Colonic mucosa (tissue), 4 donors: ENCODE measurements at places on chromosomes 3 and 15.

DNA sequence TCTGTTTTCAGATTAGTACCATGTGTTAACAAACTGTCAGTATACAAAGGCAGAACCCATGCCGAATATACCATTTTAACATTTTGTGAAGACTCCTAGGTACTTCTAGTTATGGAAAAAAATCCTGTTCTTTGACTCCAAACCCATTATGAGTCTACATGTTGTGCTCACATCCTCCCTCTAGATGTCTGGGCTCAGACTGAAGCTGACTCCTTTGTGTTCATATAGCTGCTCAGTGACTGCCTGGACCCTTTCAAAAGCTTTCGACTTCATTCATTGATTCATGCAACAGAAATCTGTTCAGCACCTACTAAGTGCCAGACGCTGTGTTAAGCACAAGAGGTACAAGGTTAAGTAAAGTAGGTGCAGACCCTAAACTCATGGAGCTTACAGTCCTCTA is 60.5 kb downstream of the MEGF11 start:
- no peak overlapping the region for H3K4me3 ChIP-seq
- H3K36me3 ChIP-seq = no peaks in the 10 kb centered on the region
- H3K27me3 ChIP-seq = no peaks in the 10 kb centered on the region
- H3K4me1 ChIP-seq = no peaks in the 10 kb centered on the region
- no peak overlapping the region for H3K27ac ChIP-seq

DNA sequence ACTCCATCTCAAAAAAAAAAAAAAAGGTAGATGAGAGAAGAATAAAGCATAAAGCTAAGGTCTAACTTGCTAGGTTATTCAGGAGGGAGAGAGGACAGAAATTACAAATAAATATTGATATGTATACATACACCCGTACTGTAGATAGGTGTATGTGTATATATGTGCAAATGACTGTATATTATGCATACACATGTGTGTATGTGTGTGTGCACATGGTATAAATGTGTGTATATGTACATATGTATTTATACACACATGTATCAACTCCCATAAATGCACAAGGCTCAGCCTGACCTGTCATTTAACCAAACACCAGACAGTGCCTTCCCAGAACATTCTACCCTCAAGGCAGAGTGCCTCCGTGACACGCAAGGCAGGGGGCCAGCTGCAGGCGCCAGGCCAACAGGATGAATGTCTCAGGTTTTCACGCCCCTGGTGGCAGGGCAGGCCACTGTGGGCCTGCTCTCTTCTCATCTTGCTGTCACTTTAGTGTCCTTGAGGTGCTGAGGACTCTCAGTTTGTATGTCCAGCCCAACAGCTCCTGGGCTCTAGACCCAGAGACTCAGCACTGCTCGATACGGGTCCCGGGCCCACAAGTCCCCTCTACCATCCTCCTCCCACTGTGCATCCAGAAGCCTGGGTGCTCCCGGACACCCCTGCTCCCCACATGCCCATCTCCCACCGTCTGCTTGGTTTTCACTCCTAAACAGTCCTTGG is 40.4 kb downstream of the TM2D3 start:
- H3K4me1 ChIP-seq = peaks cover 13% of the 10 kb centered on the region
- no peak overlapping the region for H3K27ac ChIP-seq
- no peaks in the 10 kb centered on the region for H3K36me3 ChIP-seq
- no peak for DNase-seq
- no peak overlapping the region for H3K4me3 ChIP-seq
- no peaks in the 10 kb centered on the region for H3K27me3 ChIP-seq

DNA sequence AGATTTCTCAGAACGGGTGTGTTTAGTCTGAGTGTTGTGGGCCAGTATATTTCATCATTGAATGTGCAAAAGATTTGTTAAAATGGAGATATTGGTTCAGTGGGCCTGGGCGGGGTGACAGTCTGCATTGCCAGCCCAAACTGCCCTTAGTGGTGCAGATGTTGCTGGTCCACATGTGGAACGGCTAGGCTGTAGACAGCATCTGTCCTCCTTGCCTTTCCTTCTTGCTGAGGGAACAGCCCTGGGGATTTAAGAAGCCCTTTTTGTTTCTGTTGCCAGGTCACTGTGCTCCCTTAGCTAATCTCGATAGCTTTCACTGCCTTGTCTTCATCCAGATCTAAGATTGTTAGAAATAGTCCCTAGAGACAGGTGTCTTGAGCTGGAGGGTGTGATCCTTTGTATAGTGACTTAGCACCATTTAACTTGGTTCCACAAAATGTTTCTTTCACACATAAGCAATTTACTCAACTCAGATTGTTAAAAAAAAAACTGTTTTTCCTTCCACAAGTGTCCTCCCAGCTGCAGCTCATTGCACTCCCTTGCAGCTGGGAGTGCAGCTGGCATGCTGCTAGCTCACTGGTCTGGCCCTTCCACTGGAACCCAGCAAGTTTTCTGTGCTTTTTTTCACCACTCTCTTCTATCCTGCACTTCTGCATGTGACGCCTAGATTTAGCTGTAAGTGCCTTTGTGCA is 37.5 kb downstream of the GAP43 start:
- H3K36me3 ChIP-seq = no peaks in the 10 kb centered on the region
- no peaks in the 10 kb centered on the region for H3K4me1 ChIP-seq
- H3K27me3 ChIP-seq = no peaks in the 10 kb centered on the region
- DNase-seq = no peak

GRCh38 chr15:63372018-63372705 is 9.5 kb downstream of the CA12 start:
- H3K36me3 ChIP-seq = no peaks in the 10 kb centered on the region
- no peak overlapping the region for H3K4me3 ChIP-seq
- no peaks in the 10 kb centered on the region for H3K4me1 ChIP-seq

DNA sequence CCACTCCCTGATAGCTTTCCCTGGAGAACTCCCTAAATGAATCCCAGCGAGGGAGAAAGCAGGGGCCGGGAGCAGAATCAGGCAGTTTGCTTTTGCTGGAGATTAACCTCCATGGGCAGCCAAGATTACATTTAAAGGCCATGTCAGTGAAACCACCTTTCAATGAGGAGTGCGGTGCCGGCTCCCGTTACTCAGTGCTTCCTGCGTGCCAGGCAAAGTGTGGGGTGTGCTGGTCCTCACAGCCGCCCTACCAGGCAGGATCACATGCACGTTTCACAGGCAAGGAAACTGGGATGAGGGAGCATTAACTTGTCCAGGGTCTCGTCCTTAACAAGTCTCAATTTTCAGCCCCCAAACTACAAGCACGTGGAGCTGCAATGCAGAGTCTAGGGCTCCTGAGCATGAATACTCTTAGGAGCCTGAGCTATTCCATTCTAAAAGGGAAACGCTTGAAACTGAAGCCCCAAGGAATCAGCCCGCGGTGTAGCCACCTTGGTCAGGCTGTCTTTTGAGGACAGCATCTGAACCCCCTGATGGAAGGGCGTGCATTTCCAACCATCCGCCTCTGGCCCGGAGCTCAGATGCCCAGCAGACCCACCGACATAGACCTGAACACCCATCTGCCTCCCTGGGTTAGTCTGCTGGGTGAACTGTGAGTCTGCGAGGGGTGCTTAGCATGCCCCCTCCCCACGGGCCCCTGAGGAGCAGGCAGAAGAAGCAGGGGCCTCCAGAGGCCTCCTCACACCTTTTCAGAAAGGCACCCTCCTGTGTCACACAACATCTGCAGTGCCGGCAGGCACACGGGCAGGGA is 5.6 kb downstream of the IGDCC3 start:
- H3K4me1 ChIP-seq = peaks cover 3% of the 10 kb centered on the region
- no peak overlapping the region for H3K4me3 ChIP-seq
- H3K27ac ChIP-seq = no peak overlapping the region
- no peaks in the 10 kb centered on the region for H3K36me3 ChIP-seq
- DNase-seq = no peak
- peaks cover 23% of the 10 kb centered on the region for H3K27me3 ChIP-seq

GRCh38 chr15:89647191-89647851 is 7.9 kb downstream of the KIF7 start:
- no peaks in the 10 kb centered on the region for H3K4me1 ChIP-seq
- no peaks in the 10 kb centered on the region for H3K27me3 ChIP-seq
- H3K36me3 ChIP-seq = no peaks in the 10 kb centered on the region
- no peak overlapping the region for H3K27ac ChIP-seq
